Tibial nerve (tissue), 4 donors: ENCODE measurements at places on chromosomes 4 and X. TPM values are rescaled to one million over a fixed set of nuclear protein-coding genes. Genes with fewer than 3 reads are reported as not detected.

GRCh38 chr4:37367901-37368300 is 123.4 kb downstream of the NWD2 start:
- no peak for DNase-seq
- H3K27ac ChIP-seq, result no peak overlapping the region
- H3K4me1 ChIP-seq, result no peaks in the 10 kb centered on the region
- H3K27me3 ChIP-seq, result no peaks in the 10 kb centered on the region
- H3K4me3 ChIP-seq, result no peak overlapping the region

DNA sequence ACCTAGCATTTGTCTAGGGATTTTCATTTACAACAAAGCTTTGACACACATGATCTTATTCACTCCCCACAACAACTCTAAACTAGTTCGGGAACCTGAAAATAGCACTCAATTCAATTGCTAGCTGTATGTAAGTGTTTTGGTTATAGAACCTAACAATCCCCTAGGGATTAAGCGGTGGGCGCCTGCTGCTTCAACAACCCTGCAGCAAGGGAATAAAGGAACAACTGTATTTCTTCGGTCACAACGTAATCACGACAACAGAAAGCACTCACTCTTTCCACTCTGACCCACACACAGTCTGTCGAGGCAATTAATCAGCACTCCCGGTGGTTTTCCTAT is 674 bp upstream of the DIAPH2 start:
- peak overlapping the region; percentile 80 for H3K27ac ChIP-seq
- no peaks in the 10 kb centered on the region for H3K4me1 ChIP-seq
- DNase-seq, result no peak
- no peaks in the 10 kb centered on the region for H3K36me3 ChIP-seq

- H3K27me3 ChIP-seq, result no peaks in the 10 kb centered on the region
- H3K4me1 ChIP-seq, result no peaks in the 10 kb centered on the region
- no peak for DNase-seq
- no peak overlapping the region for H3K4me3 ChIP-seq
Measured at GRCh38 chrX:70166601-70167590, 10.4 kb upstream of the DGAT2L6 start.

- H3K4me1 ChIP-seq, result peaks cover 13% of the 10 kb centered on the region
- no peak for DNase-seq
- no peaks in the 10 kb centered on the region for H3K27me3 ChIP-seq
- H3K4me3 ChIP-seq, result no peak overlapping the region
Measured at GRCh38 chrX:80432863-80433262, 12.6 kb downstream of the TENT5D start.

GRCh38 chr4:36900446-36900987 is 344.0 kb upstream of the NWD2 start:
- H3K27me3 ChIP-seq, result no peaks in the 10 kb centered on the region
- no peaks in the 10 kb centered on the region for H3K36me3 ChIP-seq
- H3K4me3 ChIP-seq, result no peak overlapping the region
- no peak overlapping the region for H3K27ac ChIP-seq

DNA sequence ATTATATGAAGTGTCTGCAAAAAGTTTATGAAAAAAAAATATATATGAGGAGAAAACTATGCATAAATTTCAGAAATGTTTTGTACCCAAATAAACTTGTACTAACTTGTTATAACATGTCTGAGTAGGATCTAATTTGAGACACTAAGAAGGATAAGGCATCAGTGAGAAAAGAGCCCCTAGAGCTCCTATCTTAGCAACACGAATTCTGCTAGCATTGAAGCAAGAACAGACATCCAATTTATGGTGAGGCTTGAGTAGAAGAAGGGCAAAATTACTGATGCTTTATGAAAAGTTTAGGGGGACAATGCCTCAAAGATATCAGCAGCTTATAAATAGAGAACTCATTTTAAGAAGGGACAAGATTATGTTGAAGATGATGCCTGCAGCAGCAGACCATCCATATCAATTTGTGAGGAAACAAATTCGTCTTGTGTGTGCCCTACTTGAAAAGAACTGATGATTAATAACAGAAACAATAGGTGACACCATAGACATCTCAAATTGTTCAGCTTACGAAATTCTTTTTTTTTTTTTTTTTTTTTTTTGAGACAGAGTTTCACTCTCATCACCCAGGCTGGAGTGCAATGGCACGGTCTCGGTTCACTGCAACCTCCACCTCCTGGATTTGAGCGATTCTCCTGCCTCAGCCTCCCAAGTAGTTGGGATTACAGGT is 35.7 kb upstream of the ADAM29 start:
- no peak overlapping the region for H3K4me3 ChIP-seq
- no peaks in the 10 kb centered on the region for H3K27me3 ChIP-seq
- no peak for DNase-seq
- no peaks in the 10 kb centered on the region for H3K4me1 ChIP-seq
- H3K36me3 ChIP-seq, result no peaks in the 10 kb centered on the region
- no peak overlapping the region for H3K27ac ChIP-seq

DNA sequence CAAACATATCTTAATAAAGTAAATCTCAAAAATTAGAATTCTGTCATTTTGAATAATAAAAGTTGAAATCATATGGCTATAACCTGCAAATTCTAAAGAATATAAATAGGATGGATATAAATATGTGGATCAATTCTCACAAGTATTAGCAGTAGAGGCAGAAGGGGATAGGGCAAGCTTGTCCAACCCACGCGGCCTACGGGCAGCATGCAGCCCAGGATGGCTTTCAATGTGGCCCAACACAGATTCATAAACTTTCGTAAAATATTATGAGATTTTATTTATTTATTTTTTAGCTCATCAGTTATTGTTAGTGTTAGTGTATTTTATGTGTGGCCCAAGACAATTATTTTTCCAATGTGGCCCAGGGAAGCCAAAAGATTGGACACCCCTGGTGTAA is 41.4 kb downstream of the PPA2 start:
- peaks cover 3% of the 10 kb centered on the region for H3K36me3 ChIP-seq
- no peak overlapping the region for H3K4me3 ChIP-seq
- H3K27ac ChIP-seq, result no peak overlapping the region
- DNase-seq, result no peak

The SLC49A3 gene
- 5.9 TPM for total RNA-seq

DNA sequence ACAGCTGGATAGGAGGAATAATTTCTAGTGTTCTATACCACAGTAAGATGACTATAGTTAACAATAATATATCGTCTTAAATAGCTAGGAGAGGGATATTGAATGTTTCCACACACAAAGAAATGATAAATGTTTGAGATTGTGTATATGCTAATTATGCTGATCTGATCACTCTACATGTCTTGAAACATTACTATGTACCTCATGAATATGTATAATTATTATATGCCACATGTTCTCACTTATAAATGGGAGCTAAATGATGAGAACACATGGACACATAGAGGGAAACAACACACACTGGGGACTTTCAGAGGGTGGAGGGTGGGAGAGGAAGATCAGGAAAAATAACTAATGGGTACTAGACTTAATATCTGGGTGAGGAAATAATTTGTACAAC is 53.2 kb upstream of the MAGEA4 start:
- H3K4me3 ChIP-seq, result no peak overlapping the region
- DNase-seq, result no peak
- H3K36me3 ChIP-seq, result no peaks in the 10 kb centered on the region
- H3K27me3 ChIP-seq, result no peaks in the 10 kb centered on the region
- H3K27ac ChIP-seq, result no peak overlapping the region

The ARSH gene
- total RNA-seq, result not detected

DNA sequence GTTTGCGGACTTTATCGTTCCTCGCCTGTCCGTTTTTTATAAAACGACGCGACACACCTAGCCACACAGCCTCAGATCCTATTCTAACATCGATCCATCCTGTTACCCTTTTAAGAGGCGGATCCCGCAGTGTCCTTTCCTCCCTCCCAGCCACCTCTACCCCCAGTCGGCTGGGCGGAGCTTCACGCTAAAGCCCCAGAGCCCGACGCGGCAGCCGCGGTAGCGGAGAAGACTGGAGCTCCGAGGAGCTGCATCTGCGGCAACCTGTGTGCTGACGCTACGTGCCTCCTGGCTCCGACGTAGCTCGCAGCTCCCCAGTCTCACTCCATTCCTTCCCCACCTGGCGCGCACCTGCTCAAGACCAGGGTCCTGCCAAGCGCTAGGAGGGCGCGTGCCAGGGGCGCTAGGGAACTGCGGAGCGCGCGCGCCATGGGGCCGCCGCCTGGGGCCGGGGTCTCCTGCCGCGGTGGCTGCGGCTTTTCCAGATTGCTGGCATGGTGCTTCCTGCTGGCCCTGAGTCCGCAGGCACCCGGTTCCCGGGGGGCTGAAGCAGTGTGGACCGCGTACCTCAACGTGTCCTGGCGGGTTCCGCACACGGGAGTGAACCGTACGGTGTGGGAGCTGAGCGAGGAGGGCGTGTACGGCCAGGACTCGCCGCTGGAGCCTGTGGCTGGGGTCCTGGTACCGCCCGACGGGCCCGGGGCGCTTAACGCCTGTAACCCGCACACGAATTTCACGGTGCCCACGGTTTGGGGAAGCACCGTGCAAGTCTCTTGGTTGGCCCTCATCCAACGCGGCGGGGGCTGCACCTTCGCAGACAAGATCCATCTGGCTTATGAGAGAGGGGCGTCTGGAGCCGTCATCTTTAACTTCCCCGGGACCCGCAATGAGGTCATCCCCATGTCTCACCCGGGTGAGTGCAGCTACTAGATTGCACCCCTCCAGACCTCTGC is at the start of gene RNF128:
RNF128 (plus strand) TSS at position 217 of the 953 bp plus-strand sequence; CDS start at position 430, 213 bp downstream.
- H3K27ac ChIP-seq, result peak within 1 kb of the TSS; percentile 36
- H3K4me1 ChIP-seq, result no peaks in the 10 kb centered on the region
- peaks cover 69% of the 10 kb centered on the region for H3K27me3 ChIP-seq

- no peak overlapping the region for H3K4me3 ChIP-seq
- peaks cover 13% of the 10 kb centered on the region for H3K4me1 ChIP-seq
- no peak overlapping the region for H3K27ac ChIP-seq
- no peaks in the 10 kb centered on the region for H3K27me3 ChIP-seq
- no peak for DNase-seq
Measured at GRCh38 chr4:2461246-2461960, 7.5 kb upstream of the RNF4 start.

- H3K36me3 ChIP-seq, result no peaks in the 10 kb centered on the region
- no peak overlapping the region for H3K4me3 ChIP-seq
- H3K27me3 ChIP-seq, result no peaks in the 10 kb centered on the region
- DNase-seq, result no peak
- no peak overlapping the region for H3K27ac ChIP-seq
Measured at GRCh38 chr4:31051151-31051550, 331.0 kb downstream of the PCDH7 start.

DNA sequence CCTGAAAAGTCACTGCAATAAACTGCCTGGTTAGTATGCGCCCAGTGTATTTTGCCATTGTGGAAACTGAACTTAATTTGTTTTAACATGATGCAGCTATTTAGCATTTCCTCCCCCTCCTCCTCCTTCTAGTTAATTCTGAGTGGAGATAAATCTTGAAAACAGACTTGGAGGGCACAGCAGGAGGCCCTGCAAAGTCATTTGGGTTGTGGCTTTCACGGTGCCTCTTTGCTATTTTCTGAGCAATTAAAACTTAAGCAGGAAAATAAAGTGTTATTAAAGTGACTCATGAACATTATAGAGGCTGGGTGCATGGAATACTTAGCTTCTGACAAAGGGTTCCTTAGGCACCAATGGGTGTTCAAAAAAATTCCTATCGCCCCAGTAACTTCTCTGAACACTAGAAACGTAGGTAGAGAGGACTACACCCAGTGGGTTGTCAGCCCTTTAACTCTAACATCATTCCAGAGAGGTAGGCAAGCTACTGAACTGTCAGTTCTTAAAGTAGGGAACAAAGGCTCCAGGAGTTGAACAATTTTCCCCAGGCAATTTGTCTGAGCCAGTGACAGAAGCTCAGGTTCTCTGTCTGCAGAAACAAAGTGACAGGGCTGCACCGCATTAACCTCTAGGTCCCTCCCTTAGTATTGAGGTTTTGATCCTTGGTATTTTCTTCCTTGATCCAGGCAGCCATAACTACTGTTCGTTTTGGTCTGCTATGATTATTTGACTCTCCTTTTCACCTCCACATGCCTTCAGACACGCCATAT is 158.3 kb upstream of the KIT start:
- no peaks in the 10 kb centered on the region for H3K4me1 ChIP-seq
- no peaks in the 10 kb centered on the region for H3K27me3 ChIP-seq
- no peaks in the 10 kb centered on the region for H3K36me3 ChIP-seq

DNA sequence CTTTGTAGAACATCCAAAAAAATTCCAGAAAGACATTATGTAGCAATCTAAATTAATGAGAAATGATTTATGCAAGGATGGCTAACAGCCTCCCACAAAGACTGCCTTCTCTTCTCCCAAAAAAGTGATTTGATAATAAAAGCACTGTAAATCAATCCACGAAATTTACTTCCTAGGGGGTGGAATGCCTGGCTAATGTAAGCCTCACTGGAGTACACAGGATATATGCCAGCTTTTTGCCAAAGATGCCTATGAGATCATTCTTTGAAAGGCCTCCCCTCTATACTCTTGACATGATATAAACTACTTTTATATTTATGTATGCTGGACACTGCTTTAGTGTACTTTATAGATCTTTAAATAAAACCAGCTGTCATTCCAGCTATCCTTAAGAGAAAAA is 211.1 kb downstream of the ADAMTS3 start:
- H3K27ac ChIP-seq, result no peak overlapping the region
- DNase-seq, result no peak
- no peaks in the 10 kb centered on the region for H3K4me1 ChIP-seq
- no peak overlapping the region for H3K4me3 ChIP-seq

DNA sequence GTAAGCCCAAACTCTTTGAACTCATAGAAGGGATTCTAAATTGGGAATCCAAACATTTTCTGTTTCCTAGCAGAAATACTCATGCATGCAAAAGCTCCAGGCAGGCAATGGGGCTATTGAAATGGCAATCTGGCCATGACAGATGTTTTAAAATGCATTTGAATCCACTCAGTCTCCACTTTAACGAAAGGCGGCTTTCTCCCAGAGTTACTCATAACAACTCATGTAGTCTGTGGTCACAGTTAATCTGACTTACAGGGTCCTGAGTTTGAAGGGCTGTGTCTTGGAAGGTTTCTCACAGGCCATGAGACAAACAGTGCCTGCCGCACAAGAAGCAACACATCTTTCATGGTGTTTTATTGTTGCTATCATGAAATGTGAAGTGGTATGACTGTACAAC is 185.7 kb downstream of the AMELX start:
- no peaks in the 10 kb centered on the region for H3K27me3 ChIP-seq
- H3K36me3 ChIP-seq, result no peaks in the 10 kb centered on the region

DNA sequence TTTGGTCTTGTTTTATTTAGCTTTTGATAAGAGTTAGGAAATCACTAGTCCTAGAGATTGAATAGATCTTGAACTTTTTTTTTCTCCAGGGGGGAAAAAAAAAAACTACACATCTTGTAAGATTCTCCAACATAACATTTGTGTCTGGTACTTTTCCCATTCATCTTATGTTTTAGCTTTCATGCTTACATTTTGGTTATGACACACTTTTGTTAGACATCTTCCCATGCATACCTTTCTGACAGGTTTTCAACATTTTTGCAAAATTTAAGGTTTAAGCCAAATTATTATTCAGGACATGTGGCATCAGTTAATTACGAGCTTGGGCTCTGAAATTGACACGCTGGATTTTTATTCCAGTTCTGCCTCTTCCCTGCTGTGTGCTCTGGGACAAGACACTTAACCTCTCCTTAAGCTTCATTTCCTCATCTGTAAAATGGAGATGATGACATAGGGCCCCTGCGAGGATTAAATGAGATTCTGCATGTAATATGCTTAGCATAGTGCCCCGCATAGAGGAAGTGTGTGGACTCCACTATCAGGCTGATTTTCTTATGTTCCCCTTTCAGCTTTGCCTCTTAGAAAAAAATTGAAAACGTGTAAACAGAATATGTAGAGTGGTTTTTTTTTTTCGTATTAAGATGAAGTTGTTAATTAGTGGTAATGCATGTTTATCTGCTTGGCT is 5.3 kb downstream of the KIT start:
- peaks cover 34% of the 10 kb centered on the region for H3K27me3 ChIP-seq
- no peak overlapping the region for H3K27ac ChIP-seq
- H3K4me1 ChIP-seq, result peaks cover 23% of the 10 kb centered on the region
- no peak for DNase-seq
- H3K4me3 ChIP-seq, result no peak overlapping the region
